Fibroblast of the aortic adventitia (primary cell): ENCODE measurements at places on chromosomes 5 and 9.

DNA sequence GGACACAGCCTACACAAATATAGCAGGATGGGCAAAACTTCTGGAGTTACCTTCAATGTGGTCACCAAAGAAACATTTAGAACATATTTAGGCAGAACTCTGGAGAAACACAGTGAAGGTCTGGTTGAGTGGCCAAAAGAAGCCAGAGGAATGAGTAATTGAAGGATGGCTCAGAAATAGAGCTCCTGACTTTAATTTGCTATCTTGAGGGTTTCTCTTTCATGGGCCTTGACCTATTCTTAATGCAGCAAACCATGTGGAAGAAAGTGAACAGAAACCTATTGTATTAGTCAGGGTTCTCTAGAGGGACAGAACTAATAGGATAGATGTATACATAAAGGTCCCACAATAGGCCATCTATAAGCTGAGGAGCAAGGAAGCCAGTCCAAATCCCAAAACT lies 650.5 kb downstream of the ACTL7B start:
- no peak for DNase-seq

DNA sequence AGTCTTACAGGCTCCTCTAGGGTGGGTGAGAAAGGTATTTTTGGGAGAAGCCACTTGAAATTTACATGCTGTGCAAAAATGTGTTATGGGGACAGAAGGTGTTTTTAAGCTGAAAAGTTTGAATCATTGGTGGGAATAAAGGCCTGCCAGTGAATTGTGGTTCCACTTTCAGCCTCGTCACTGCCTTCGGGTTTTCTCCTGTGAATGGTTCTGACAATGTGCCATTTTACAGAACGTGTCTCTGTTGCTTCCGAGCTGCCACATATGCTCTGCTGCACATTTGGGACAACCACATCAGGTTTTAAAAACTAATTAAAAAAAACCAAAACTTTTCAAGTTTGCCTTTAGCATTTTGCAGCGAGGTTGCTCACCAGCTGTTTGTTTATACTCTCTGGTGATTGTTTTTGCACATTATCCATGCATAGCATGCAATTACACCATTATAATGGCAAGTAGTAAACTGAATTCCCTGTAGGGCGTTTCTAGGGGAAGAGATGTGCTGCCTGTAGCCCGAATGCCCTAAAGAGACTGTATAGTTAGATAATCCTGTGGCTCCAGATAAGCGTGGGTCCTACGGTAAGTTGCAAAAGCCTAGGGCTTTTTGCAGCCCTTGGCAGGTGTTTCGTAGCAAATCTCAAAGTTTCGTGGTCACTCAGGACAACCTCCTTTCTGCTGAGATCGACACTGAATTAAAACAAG lies 40.1 kb upstream of the SUB1 start:
- DNase-seq, result no peak

DNA sequence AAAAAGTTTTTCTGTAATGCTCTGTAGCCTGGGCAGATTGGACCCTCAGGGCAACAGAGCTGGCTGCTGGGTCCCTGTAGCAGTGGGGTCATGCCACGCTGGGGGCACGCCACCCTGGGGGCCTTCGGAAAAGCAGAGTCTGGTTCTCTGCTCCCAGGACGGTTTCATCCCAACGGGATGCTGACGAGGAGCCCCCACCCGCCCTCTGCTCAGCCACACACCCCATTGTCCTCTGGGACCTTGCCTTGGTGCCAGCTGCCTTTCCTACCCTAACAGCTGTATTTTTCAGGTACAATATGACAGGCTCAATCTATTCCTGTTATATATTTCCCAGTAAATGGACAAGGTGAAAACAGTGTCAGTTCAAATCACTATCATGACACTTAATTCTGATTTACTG lies 29.0 kb upstream of the MVB12B start:
- DNase-seq, result no peak

DNA sequence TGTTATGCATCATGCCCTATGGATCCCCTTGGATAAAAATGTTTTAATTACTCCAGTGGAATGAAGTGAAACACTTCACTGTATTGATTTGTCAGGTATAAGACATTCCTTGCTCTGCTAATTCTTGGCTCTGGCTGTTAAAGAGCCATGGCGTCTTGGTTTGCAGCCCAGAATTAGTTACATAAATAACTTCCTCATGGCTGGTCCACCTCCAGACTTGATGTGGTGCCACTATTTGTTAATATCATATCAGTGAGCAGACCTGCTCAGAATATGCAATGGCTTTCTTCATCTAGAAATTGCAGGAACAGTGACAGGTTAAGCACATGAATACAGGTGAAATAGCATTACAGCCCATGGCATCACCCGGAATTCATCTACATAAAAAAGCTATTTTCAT lies 446.9 kb upstream of the GRIN3A start:
- DNase-seq, result no peak

GRCh38 chr9:5442400-5443011 lies 4.8 kb upstream of the PLGRKT start:
- DNase-seq, result peak; percentile 71

DNA sequence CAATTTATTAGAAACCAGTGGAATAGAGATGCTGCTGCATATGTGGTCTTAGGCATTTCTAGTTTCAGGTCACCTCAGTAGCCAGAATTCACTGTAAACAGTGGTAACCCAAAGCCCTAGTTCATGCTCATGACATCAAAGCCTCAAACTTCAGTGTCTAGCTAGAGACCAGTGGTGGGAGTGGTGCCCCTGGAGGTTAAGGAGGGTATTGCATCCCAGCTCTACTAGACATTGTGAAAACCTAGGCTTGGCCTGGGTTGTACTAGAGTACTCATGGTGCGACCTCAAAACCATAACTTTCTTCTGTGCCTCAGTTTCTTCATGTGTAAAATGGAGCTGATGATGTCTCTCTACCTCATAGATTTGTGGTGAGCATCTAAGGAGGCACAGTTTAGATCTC lies 18.8 kb downstream of the COL5A1 start:
- no peak for DNase-seq

- peak; percentile 33 for DNase-seq
These were observed 7.5 kb downstream of the NHP2 start for GRCh38 chr5:178145965-178146820.

DNA sequence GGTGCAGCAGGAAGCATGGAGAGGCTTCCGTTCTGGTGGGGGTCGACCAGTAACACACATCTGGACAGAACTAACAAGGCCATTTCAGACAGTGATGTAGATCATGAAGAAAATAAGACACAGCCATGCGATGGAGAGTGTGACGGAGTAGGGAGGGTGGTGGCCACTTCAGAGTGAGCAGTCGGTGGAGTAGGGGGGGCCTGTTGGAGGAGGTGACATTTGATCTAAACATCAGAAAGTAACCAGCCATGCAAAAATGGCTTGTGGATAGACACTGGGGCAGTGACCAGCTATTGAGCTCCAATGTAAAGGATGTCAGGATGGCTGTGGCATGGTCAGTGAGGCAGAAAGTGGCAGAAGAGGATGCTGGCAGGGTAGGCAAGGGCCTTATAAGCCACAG lies 65.9 kb downstream of the PPARGC1B start:
- no peak for DNase-seq
